Hematopoietic multipotent progenitor cell treated with erythropoietin and hydrocortisone succinate and interleukin-3 and kit ligand, for 6 days (in vitro differentiated cells): ENCODE measurements at places on chromosomes 5 and 9.
A peak's percentile ranks its signal among the peaks of the same experiment; 100 is the strongest.

DNA sequence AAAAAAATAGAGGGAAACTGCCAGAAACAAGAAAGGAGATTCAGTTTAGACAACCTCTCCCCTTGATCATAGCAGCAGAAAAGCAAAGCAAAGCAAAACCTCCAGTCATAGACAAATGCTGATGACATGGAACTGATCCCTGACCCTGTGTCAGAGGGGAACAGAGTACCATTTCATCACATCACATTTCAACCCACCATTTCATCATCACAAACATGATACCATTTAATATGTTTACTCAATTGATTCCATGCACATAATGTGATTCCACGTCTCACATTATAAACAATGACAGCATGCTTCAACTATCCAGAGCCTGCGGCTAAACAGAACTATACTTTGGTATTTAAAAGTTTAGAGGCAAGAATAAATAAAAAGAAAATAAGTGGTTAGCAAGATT, 28.7 kb upstream of the ACOT12 start:
- no peak for DNase-seq

GRCh38 chr9:31492229-31492628, 892.2 kb upstream of the ACO1 start:
- DNase-seq = no peak

GRCh38 chr5:56845904-56846480, 30.6 kb downstream of the MAP3K1 start:
- DNase-seq = no peak

- DNase-seq = no peak
Observed at GRCh38 chr5:62574599-62574998, 4.0 kb upstream of the LRRC70 start.

DNA sequence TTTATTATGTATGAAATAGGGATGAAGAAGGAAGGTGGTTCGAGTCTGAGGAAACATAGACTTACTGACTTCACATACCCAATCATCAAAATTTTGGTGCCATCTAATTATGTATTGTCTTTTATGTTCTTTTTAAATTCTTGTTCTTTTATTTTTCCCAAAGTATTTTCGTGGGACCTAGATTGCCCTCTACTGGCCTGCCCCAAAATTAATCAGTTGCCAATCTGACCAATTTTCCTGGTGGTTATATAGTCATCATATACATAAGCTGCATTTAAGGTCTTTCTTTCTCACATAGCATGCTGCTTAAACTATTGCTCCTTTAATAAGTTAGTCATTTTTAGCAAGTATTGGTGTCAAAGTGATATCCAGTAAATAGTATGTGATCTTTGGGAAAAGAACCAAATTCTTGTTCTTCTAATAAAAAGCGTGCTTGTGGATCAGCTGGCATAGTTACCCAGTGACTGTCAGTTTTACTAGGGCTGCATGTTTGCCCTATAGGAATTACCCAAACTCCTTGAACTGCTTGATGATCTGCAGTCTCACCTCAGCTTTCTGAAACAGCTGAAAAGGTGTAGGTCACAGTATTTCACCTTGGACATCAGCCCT, 223.5 kb downstream of the SH3GL2 start:
- DNase-seq = peak; percentile 44

DNA sequence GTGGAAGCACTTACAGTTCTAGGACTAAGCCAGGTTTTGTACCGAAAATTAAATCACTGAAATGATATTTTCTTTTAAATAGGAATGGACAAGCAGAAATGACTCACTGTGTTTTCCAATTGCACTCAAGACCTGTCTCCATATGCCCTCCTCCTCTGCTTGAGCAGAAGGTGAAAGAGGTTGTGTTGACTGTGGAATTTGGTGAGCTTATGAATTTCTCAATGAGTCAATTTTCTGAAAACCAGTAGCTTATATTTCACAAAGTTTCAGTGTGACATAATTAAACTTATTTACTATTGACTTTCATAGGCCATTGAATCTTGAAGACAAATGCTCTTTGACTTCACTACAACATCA, 249.9 kb downstream of the NPR3 start:
- no peak for DNase-seq

DNA sequence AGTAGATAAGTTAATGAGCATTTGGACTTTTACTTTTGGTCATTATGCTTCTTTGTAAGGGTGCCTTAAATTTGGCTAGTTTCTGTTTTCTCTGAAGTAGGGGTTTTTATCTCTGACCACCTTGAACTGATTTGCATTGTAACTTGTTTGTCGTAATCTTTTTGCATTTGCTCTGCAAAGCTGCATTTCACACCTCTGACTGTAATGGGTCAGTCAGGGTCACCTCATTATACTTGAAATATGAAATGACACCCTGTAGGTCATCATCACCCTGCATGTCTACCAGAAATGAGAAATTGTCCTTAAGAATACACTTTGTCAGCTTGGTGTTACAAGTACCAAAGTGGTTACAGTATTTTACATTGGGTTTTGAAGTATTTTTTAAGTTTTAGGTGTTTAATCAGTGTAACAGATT, 74.0 kb downstream of the KCNN2 start:
- DNase-seq = no peak

DNA sequence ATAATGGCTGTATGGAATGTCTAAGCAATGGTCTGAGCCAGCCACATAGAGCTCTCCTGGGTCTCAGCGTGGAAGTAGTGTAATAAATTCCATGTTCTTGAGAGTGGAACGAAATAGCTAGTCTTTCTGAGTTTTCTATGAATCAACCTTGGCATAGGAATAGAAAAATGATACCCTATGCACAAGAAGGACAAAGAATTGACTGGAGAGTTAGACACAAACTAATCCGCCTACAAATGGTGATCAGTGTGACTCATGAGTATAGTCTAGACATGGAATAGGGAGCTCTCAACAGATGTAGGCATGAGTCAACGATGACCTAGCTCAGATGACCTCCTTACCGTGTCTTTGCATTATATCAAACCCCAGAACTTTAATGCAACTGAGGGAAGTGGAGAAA, 256.8 kb upstream of the GRIN3A start:
- no peak for DNase-seq

DNA sequence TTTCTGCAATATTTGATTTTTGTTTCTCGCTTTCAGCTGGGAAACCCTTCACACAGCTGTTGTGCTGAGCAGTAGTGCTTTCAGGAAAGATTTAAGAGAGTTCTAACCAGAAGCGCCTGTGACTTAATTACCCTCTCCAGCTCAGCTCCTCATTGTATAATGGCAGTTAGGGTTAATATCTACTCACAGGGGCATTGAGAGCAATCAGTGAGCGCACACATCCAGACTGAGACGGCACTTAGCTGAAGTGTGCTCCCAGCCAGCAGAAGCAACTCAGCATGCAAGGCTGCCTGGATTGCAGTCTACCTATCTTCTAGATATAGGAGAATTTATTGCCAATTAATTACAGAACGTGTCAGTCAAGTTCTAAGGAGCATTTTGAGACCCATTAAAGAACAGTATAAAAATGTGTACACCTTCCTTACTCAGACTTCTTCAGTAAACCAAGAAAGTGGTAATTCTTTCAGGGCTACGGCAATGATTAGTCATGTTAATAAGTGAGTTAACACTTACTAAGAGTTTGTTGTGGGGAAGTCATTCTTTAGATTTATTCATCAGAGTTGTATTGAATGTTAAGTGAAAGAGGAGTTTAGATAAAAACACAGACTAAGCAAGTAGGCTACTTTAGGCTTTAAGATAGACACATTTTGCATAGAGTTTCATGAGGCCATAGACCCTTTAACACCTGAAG, 111.7 kb upstream of the PCAT7 start:
- DNase-seq = no peak

- no peak for DNase-seq
Observed at GRCh38 chr9:79006546-79006945, 565.2 kb upstream of the TLE4 start.

- DNase-seq = peak; percentile 87
Observed at GRCh38 chr5:139844472-139845145, 49.0 kb downstream of the PSD2 start.
